SHP77 treated with DMSO at 0.1 percent for 48 hours (cell line): ENCODE measurements at places on chromosomes 4 and X.

- no peak for DNase-seq
These were observed 370.8 kb downstream of the FSTL5 start for GRCh38 chr4:161792991-161793390.

GRCh38 chr4:48071191-48071590, 54.6 kb downstream of the NIPAL1 start:
- no peak for DNase-seq

DNA sequence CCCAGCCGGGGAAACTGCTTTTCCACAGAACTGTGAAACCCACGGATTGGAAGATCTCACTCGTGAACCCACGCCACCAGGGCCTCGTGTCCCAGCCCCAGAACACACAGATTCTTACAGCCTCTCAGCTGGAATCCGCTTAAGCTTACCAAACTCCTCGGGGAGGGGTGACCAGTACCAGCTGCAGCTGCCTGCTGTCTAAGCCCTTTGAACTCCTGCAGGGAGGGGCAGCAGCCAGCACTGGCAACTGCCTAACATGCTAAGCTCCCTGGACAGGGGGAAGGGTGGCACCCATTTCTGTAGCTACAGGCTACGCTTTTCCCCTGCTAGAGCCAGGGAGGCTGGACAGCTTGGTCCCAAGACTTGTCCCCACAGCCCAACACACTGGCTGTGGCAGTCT, 38.4 kb downstream of the TBL1X start:
- no peak for DNase-seq

DNA sequence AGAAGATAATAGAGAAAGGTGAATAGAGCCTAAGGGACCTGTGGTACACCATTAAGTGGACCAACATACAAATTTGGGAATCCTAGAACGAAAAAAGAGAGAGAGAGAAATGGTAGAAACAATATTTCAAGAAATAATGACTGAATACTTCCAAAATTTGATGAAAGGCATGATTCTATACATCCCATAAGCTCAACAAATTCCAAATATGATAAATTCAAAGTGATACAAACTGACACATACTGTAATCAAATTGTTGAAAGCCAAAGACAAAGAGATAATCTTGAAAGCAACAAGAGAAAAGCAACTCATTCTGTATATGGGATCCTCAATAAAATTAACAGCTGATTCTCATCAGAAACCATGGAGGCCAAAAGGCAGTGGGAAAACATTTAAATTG, 20.6 kb upstream of the ZC4H2 start:
- no peak for DNase-seq

DNA sequence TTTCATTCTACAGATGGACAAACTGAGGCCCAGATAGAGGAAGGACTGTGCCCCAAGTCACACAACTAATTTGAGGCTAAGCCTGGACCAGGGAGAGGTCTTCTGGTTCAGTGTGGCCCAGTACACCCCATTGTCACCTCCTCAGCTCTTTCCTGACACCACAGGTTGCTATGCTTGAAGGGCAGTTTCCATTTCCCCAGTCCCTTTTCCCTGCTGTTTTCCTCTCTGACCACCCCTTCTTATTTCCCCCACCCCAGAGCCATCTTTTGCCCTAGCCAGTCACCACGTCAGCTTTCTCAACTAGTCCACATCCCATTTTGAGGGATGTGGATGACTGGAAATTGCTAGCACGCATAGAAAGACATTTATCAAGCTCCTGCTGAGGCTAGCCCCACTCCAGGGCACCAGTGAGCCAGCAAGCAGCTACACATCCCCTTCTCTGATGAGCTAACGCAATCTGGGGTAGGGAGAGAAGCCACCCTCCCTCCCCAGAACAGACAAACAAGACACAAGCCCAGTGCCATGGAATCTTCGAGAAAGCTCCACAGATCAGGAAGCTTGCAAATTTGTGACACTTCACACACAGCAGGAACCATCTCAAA, 1.3 kb downstream of the GABRE start:
- no peak for DNase-seq

DNA sequence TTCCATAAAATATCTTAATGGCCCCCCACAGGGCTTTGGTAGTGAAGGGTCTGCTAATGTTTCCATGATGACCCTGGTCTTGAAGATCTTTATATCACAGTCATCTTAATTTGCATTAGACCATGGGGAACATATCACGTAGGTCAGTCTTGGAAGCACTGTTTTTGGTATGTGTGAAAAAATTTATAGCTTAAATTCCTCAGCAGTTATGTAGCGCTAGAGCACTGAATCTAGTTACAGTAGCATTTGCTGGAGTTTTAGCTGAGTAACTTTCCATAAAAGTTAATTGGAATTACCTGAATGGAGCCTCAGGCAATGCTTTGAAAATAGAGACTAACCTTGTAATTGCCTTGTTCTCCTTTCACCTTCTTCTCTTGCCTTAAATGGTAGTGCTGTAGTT, 648.8 kb downstream of the IQCM start:
- DNase-seq: no peak

GRCh38 chrX:143635915-143636314, at the start of gene SLITRK4:
Gene SLITRK4, minus strand, starts transcription at chrX:143636101. Its CDS starts 4,993 bp downstream, at chrX:143631108.
- DNase-seq: no peak

DNA sequence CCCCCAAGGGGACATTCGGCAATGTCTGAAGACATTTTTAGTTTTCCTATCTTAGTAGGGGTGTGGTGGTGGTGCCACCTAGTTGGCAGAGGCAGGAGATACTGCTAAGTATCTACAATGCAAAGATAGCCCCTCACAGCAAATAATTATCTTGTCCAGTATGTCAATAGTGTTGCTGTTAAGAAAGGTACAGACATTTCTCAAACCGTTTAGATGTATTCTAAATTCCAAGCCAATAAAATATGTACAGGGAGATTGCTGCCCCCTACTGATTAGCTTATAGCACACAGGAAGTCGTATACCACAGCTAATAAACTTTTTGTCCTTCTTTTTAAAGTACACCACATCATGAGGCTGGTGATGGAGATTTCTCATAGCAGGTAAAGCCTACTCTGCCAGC, 260.5 kb downstream of the TMA16 start:
- DNase-seq: no peak

DNA sequence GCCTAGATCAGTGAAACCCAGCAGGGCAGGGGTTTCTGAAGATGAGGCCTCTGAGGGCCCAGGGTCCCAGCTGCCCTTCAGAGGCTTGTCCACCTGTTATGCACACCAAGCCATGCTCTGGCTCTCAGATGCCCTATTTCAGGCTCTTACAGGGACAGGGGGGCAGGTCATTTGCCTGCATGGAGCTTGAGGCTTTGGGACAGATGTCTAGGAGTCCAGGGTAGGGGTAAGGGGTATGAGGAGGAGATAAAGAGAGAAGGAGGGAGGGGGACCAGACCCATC, 4.7 kb upstream of the EFNB1 start:
- no peak for DNase-seq

DNA sequence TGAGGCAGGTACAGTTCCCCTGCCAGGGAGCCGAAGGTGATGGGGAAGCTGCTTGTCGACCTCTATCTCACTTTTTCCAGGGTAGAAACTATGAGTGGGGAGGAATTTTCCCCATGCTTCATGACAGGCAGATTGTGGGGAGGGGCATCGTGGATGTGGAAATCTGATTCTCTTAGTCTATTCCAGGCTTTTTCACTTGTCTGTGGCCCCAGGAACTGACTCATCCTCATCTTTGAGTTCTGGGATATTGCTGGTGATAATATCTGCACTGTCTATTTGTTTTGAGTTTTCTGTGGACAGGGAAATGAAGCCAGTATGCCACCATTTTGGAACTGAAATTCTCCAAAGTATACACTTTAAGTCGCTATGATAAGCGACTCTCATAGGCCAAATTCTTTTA, 7.6 kb upstream of the TLR2 start:
- DNase-seq: no peak

- no peak for DNase-seq
These were observed 25.3 kb downstream of the IQCM start for GRCh38 chr4:149790172-149790907.

GRCh38 chr4:92629302-92629701, 325.5 kb downstream of the GRID2 start:
- DNase-seq: no peak

- DNase-seq: no peak
These were observed 52.8 kb downstream of the TBC1D14 start for GRCh38 chr4:6962211-6963041.

DNA sequence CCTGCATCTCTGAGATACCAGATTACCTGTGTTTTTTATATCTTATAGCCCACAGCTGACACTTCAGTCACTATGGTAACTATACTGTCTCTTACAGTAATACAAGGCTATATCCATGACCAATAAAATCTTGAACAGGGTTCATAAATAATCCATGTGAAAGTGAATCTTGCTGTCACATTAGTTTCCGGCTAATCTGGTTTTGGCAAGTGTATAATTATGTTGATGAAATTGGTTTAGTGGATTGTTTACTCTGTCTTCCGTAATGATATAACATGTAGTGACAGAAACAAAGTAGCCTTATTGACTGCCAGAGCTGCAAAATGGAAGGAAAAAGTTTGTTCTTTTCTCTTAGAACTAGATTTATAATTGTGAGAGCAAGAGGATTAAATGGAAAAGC, 686.6 kb upstream of the PABPC4L start:
- no peak for DNase-seq

DNA sequence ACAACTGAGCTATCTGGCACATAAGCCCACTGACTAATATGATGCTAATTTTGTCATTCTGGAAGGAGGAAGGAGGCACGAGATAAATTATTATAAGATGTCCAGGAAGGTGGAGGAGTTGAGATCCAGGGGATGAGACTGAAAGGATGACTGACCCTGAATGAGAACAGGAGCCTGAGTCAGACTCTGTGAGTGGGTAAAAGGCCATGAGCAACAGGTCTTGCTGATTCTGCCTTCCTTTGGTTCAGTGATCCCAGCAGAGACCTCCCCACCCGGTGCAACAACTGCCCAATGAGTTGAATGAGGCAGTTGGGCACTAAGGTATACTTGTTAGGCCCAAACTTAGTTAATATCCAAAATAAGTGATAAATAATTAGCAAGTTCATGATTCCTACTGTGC, 238.1 kb upstream of the GPC4 start:
- DNase-seq: no peak

GRCh38 chr4:37927434-37927833, 32.8 kb upstream of the PTTG2 start:
- DNase-seq: no peak

DNA sequence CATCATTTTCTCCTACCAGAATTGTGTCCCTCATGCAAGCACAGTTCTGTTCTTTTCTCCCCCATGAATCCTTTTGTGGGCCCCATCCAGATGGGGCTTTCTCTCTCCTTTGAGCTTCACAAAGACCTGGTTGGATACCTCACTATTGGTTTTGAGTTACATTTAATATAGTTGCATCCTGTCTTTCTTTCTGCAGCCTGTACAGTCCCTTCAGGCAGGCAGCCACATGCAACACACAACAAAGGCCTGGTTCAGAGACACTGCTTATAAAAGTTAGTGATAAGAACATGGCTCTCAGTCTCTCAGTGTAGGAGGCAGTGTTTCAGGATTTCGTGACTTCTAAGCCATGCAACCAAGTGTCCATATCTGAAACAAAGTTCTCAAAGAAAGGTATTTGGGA, 70.6 kb upstream of the PAGE3 start:
- no peak for DNase-seq
